ENCODE measurements at places on chromosomes 1 and 21.

GRCh38 chr1:1482856-1483255 is 11.3 kb downstream of the ATAD3B start:
- no peak for DNase-seq

GRCh38 chr1:29271724-29272123 is 35.4 kb downstream of the PTPRU start:
- DNase-seq, result no peak

- no peak for DNase-seq
These were observed 22.8 kb upstream of the TIAM1 start for GRCh38 chr21:31366825-31367224.

- no peak for DNase-seq
These were observed 24.7 kb upstream of the POGK start for GRCh38 chr1:166814611-166815010.

GRCh38 chr1:65147424-65148177 is 402 bp upstream of the AK4 start:
- DNase-seq, result peak; percentile 78

DNA sequence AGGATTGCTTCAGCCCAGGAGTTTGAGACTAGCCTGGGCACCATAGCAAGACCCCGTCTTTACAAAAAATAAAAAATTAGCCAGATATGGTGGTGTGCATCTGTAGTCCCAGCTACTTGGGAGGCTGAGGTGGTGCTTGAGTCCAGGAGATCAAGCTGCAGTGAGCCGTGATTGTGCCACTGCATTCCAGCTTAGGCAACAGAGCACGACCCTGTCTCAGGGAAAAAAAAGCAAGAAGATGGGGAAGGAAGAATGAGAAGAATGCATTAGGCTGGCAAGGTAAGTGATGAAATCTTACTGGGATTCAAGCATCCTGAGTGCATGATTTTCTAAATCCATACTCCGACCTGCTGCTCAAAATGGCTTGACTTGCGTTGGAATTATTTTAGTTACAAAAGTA is 6.8 kb downstream of the PCP4L1 start:
- DNase-seq, result no peak

GRCh38 chr1:179146476-179146875 is 64.6 kb downstream of the TOR3A start:
- no peak for DNase-seq

DNA sequence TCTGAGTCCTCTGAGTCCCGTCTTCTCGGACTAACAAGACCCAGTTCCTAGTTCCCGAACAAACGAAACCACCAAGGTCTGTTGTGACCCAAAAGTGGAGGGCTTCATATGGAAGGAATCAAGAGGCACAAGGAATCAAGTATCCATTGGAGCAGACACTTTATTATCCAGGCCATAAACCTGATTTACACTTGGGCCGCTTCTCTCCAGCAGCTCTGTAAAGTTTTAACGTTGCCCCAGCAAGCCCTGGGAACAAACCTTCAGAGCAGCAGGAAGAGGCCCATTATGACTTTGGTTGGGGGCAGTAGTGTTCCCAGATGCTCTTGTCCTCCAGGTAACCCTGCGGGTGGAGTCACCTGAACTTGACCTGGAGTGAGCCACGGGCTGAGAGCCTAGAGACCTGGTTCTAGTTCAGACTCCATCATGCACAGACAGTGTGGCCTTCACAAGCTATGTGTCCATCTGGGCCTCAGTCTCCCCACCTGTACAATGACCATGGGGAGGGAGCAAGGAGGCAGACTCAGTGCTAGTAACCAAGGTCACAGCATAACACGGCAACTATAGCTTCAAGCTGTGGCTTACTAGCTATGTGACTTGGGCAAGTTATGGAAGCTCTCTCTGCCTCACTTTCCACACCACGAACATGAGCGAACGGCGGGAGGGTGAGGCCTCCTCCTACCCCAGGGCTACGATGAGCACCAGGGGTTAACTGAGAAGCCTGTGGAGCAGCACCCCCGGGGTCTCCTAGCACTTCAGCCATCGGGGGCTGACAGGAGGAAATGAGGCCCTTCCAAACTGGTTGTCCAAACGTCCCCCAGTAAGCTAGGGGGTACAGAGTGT is 95.7 kb downstream of the GLIS1 start:
- no peak for DNase-seq

- no peak for DNase-seq
These were observed 1.0 kb downstream of the CCDC181 start for GRCh38 chr1:169426174-169426705.

DNA sequence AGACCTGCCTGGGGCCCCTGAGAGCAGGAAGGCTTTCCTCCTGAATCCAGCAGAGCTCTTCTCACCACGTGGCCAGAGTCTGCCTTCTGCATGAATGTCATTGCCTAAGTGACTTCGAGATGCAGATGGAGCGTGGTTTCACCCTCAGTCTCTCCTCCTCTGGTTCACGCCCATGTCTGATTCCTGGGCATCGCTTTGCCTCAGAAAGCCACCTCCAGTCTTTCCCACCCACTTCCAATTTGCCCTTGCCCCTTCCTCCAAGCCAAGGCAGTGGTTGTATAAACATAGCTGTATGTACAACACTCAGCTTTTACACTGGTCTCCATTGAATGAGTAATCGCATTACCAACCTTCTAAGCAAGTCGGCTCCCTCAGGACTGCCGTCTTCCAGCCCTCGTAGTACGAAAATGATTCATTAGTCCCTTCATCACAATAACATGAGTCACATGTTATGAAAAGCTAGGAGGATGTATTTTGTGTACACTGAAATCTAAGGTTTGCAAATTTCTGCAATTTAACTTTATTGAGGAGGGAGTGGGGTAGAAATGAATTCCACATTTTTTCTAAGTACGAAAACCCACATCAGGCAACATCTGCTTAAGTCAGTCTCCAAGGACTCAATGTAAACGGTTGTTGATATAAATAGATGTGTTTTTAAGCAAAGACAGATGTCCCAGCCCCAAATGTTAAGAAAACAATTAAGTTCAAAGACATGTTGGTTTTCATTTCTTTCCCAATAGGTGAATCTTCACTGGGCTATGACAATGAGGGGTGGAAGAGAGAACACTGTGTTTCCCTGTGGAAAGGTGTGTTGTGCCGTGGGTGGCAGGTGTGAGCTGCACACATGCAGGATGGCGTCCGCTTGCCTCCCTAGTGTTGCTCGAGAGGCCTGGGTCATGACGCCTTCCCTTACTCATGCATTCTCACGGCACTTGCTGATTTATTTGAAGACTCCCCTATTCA is 32.3 kb upstream of the ETS2 start:
- no peak for DNase-seq

GRCh38 chr1:248140846-248141245 is 4.1 kb upstream of the OR2M5 start:
- DNase-seq, result no peak

GRCh38 chr1:61536174-61537108 is 188.5 kb downstream of the TM2D1 start:
- DNase-seq, result no peak

DNA sequence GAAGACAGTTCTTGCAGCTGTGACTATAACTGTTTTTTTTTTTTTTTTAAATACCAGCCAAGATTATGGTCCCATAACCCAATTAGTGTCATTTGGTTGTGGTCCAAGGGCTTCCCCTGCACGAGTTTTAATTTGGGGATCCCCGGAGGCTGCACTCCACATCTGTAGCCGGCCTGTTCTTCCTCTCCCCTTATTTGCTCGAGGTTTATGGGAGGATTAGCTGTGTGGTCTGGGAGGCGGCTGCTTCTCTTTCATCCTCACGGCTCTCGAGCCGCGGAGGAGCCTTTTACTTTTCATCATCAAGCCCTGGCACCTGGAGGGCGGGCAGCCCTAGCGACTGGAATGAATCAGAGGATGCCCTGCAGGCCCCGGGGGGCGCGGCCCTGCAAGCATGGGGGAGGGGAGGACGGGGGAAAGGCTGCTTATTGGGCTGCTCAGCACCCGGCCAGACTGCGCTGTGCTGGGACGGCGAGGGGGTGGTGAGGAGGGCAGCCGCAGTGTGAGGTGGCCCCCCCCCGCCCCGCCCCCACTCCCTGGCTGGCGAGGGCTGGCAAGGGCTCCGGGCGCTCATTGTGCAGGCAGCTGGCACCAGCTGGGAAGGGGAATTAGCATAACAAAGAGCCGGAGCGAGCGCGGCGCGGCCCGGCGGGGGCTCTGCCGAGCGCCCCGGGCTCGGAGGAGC is 18.5 kb downstream of the SERTAD4 start:
- no peak for DNase-seq

DNA sequence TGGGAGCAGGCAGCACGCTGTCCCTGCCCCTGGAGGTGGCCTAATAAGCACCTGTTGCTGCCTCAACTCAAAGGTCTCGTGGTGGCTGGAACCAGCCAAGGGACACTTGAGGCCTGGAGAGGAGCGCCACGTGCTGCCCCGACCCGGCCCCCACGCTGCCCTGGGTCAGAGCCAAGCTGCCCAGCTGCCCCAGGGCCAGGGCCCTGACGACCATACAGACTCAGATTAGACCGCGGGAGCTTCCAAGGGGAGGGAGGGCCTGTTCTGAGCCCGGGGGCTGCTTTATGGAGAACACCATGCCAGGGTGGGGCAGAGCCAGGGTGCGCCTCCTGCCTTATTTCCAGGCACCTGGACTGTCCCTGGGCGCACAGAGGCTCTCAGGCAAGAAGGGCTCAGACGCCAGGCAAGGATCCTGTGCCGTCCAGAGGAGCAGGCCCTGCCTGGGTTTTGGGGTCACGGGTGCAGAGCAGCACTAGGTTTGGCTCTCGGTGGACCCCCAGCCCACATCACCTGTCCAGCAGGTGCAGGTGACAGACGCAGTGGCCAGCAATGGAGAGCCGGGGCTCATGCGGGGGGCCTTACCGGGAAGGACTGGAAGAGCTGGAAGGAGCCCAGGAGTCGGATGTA is 18.6 kb downstream of the KRTAP10-1 start:
- no peak for DNase-seq

GRCh38 chr1:61724506-61724812 is 482 bp downstream of the TM2D1 start:
- DNase-seq, result no peak

DNA sequence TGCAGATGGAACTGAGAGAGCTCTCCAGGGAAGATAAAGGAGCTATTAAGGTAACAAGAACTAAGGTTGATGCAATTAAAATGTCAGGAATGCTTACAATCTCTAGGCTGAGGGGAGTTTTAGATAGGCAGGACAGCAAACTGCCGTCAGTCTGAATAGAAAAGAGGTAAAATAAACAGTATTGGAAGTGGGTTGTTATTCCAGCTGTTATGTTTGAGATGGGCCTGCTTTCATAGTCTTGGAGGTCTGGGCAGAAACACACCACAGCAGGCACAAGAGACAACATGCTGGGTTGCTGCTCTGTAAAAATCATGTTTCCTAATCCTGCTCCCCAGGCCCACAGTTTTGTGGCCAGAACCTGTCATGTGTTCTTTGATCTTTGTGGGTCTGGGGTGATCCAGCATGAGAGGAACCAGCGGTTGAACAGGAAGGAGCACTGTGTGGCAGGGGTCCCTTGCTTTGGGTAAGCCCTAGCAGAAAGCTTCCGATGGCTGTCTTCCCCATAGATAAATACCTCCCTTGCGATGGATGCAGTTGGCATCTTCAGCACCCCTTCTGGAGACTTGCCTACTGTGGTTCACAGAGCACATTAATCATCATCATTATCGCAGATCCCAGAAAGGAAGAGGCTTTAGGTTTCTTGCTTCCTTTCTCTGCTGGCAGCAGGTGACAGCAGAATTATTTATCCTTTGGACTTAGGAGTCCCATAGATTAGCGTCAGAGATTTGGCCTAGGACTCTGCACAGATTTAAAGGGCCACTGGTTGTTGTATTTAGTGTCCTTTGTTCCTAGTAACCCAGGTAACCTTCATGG is 97.1 kb downstream of the AK5 start:
- DNase-seq, result no peak
